Stimulated activated CD4-positive, alpha-beta T cell treated with anti-CD3 and anti-CD28 coated beads, Interleukin-15, amount 100 ng/mL, for 1 hour (primary cell): ENCODE measurements at places on chromosomes 2 and 18.

GRCh38 chr2:134244086-134244485 lies 9.8 kb upstream of the MGAT5 start:
- DNase-seq = no peak

DNA sequence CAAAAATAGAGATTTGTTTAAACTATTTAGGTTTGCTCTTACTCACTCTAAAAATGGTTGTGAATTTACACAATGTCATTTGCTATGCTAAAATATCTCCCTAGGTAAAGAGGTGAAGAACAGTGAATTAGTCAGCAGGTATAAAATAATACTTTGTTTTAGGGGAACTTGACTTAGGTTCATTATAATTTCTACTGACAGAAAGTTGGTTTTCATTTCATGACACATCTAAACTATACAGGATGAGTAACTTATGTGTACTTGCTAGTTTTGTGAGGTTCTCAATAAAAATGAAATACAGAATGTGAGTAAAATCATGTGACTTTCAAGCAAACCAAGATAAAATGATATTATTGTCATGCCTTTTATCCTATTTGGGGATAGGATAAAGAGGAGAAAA lies 66.0 kb downstream of the DIS3L2 start:
- no peak for DNase-seq

DNA sequence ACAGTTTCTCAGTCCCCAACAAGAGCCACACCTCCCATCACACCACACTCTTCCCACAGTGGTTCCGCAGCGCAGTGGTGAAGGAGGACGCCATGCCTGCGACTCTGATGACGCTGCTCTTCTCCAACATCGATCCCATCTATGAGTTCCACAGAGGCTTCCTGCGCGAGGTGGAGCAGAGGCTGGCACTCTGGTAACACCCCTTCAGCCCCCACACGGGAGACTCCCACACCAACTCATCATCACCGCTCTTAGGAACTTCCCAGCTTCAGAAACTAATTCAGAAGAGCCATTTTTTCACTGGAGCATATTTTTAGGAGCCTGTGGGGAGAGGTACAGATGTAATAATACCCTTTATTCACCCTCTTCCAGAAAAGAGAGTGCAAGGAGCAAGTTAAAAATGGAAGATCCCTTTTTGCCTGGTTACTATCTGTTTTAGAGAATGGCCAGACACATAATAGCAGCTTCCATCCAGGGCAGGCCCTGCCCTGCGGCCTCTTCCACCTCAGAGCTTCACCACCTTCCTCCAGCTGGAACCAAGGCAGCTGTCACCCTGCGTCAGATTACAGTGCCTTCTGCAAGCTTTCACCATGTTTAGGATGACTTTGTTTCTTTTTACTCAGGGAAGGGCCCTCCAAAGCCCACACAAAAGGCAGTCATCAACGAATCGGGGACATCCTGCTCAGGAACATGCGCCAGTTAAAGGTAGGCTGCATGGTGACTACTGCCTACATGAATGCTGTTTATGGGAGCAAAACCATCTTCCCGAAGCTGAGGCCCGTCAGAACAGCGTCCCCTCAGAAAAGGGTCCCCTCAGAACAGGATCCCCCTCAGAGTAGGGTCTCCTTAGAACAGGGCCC lies 44.9 kb downstream of the STK25 start:
- no peak for DNase-seq

- DNase-seq = no peak
Measured at GRCh38 chr2:96106991-96107707, 9.2 kb downstream of the ADRA2B start.

GRCh38 chr18:74376523-74376922 lies 60.9 kb downstream of the C18orf63 start:
- no peak for DNase-seq

- no peak for DNase-seq
Measured at GRCh38 chr2:240213226-240213475, 72.7 kb upstream of the OTOS start.

DNA sequence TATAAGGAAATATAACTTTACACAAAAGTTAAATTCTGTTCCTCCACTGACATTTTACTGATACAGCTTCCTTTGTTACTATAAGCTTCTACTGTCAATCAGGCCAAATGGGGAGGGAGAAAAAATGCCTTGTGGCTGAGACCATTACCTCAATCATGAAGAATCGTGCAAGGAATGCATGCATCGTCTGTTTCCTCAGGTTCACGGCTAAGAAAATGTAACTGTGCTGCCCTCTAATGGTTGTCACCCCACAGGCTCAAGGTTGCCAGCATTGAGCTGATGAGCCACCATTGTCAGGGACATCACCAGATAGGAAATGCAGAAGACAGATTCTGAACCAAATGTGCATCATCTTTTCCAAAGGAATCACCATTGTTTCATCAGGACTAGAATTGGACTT lies 426.9 kb downstream of the CDH2 start:
- DNase-seq = no peak

DNA sequence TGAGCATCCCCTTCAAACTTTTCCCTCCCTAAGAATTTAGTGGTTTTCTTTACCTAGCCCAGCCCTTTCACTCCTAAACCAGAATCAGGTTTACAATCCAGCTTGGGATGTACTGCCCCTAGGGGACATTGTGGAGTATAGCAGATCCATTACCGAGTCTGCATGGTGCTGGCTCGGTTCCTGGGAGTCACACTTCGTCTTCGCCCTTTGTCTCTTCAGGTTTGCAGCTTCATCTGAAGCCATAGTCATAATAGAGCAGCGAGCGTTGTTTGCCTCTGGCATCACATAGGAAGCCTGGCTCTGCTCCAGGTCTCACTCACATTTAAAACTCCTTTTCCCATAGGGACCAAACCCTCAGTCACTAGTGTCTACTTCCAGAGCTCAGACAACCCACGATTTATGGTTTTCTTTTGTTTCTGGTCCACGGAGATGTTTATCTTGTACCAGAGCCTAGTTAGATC lies 16.8 kb upstream of the LYPD6 start:
- no peak for DNase-seq

DNA sequence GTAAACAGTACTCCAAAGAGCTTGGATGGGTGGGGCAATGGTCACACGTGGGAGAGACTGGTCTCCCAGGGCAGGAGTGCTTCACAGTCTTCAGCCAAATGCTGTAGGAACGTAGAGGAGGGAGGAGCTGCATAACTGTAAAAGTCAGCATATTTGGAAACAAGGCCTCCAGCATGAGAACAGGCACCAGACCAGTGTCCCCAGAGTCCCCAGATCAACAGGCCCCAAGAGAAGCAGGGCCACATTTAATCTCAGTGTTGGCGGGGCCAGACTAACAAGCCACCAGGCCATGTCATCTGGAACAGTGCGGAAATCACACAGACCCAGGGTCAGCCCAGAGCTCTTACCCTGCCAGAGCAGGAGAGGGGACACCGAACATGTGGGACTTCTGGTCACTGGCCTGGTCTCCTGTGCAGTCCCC lies 63.2 kb downstream of the ADCY3 start:
- no peak for DNase-seq

DNA sequence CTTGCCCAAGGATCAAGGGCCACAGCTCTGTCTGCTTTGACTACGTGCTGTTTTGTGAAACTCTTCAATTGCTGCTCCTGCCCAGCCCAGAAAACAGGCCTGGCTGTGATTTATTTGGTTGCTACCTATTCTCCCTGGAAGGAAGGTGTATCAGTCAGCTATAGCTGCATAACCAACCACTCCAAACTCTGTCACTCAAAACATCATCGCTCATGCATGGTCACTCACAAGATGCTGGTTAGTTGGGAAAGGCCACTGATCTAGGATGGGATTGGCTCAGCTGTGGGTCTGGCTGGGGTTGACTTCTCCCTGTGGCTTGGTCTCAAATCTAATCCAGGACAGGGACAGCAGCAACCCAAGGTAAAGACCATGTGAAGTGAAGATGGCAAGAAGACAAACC lies 14.6 kb downstream of the TEX51 start:
- DNase-seq = no peak

DNA sequence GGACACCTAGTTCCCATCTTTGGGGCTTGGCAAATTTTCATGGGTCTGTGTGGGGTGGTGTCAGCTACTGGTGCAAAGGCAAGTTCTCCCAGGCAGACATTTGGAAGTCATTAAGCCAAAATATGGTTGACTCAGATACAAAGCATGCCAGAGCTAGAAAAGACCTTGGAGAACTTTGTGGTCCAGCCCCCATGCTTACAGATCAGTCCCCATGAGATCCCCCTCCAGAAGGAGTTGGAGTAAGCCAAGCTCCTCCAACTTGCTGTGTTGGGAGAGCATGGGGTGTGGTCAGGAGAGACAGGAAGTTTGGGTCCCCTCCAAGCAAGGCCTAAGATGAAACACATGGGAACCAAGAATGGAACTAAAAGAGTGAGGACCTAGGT lies 224.5 kb downstream of the CYP26B1 start:
- DNase-seq = no peak

- no peak for DNase-seq
Measured at GRCh38 chr2:212549941-212550340, 11.3 kb upstream of the ERBB4 start.

- DNase-seq = no peak
Measured at GRCh38 chr2:6352906-6353515, 512.7 kb downstream of the CMPK2 start.

DNA sequence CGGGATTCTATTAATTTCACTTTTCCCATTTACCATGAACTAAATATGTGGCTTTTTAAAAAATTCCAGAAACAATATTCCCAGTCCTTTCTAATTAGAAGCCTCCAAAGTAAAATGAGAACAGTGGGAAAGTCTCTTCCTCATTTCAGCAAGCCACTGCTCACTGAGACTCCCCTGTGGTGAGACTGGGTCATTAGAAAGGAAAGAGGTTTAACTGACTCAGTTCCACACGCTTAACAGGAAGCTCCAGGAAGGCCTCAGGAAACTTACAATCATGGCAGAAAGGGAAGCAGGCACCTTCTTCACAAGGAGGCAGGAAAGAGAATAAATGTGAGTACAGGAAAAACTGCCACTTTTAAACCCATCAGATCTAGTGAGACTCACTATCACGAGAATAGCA lies 258.9 kb upstream of the CHAC2 start:
- no peak for DNase-seq

- DNase-seq = no peak
Measured at GRCh38 chr18:55076643-55077218, 117.5 kb upstream of the CCDC68 start.

DNA sequence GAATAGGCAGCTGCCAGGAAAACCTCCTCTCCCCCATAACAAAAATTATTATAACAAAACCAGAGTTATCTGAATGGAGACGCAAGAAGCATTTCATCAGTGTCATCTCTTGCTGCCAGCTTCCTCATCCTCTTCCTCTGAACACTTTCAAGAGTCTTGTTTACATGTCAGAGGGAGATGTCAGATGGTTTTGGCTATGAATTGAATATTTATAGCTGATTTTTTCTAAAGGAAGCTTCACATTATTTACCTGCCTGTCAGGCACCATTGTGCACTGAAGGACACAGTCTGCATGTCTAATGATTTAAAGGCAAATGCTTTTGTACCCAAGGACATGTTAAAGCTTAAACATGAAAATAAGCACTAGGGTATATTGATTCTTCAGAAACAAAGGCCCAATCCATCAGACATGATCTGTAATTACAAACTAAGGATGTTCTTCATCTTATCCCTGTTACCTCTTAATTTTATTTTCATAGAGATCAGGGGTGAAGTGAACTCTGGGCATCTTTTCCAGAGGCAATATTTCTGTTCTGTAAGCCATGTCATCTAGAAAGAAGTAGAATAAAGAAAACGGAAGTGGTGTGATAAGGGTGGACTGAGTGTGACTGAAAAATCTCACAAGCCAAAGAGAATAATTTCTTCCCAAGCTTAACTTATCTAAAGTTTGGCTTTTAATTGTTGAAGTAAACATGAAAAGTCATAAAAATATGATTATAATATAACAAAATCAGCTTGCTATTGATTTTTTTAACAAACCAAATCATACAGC lies 168.7 kb downstream of the ANKRD44 start:
- DNase-seq = no peak
